ENCODE measurements at places on chromosomes 12 and 14. TPM values are rescaled to one million over a fixed set of nuclear protein-coding genes. Genes with fewer than 3 reads are reported as not detected.

Gene GALNT16
- total RNA-seq, result 16.1 TPM

Gene TRPV4
- total RNA-seq, result 2.5 TPM

Gene PLEKHG7
- not detected for total RNA-seq

Gene DLST
- 76.1 TPM for total RNA-seq

Gene DPF3
- total RNA-seq, result 0.65 TPM

Gene TMEM116
- total RNA-seq, result 8.5 TPM

Gene KIF26A
- total RNA-seq, result 8.3 TPM

Gene OTX2
- not detected for total RNA-seq

Gene ZC2HC1C
- 2.0 TPM for total RNA-seq

Gene PIWIL1
- total RNA-seq, result not detected

Gene BDKRB1
- 2.8 TPM for total RNA-seq

Gene SLC15A4
- 36.2 TPM for total RNA-seq

Gene SIX4
- 6.0 TPM for total RNA-seq

Gene RPGRIP1
- 0.39 TPM for total RNA-seq

Gene ST8SIA1
- total RNA-seq, result 3.6 TPM

Gene OVCH1
- total RNA-seq, result 1.5 TPM

Gene OLR1
- total RNA-seq, result 8.4 TPM

Gene AJUBA
- 12.9 TPM for total RNA-seq

Gene ANO2
- total RNA-seq, result 27.8 TPM

Gene EML5
- 1.6 TPM for total RNA-seq

Gene PTPN6
- 29.8 TPM for total RNA-seq

Gene ITFG2
- total RNA-seq, result 23.9 TPM

Gene IKBIP
- 18.3 TPM for total RNA-seq

Gene BAG5
- 30.4 TPM for total RNA-seq

Gene GPR65
- total RNA-seq, result 3.9 TPM

Gene CD27
- 1.2 TPM for total RNA-seq

Gene DNAH10
- not detected for total RNA-seq

Gene FSCB
- total RNA-seq, result not detected

Gene TMPRSS12
- total RNA-seq, result not detected

All from aorta (tissue), 5 donors.